ENCODE measurements at places on chromosomes 12 and 14. TPM values are rescaled to one million over a fixed set of nuclear protein-coding genes. Genes with fewer than 3 reads are reported as not detected.
A peak's percentile ranks its signal among the peaks of the same experiment; 100 is the strongest.

- no peak overlapping the region for H3K27ac ChIP-seq
- no peak overlapping the region for H3K4me3 ChIP-seq
- peaks cover 7% of the 10 kb centered on the region for H3K27me3 ChIP-seq
- DNase-seq = no peak
- H3K36me3 ChIP-seq = no peaks in the 10 kb centered on the region
These were observed 735 bp downstream of the ASPG start for GRCh38 chr14:104086210-104086660.

GRCh38 chr12:107775093-107775721 lies 703 bp downstream of the ASCL4 start:
- H3K36me3 ChIP-seq = no peaks in the 10 kb centered on the region
- H3K27ac ChIP-seq = no peak overlapping the region
- H3K4me1 ChIP-seq = peaks cover 22% of the 10 kb centered on the region
- peaks cover 74% of the 10 kb centered on the region for H3K27me3 ChIP-seq
- no peak for DNase-seq
- H3K4me3 ChIP-seq = no peak overlapping the region

- H3K4me3 ChIP-seq = no peak overlapping the region
- DNase-seq = no peak
- peaks cover 32% of the 10 kb centered on the region for H3K36me3 ChIP-seq
- peak overlapping the region; percentile 63 for H3K27ac ChIP-seq
- no peaks in the 10 kb centered on the region for H3K27me3 ChIP-seq
- H3K4me1 ChIP-seq = peaks cover 96% of the 10 kb centered on the region
These were observed 34.7 kb upstream of the PNMA1 start for GRCh38 chr14:73748858-73749357.

GRCh38 chr14:92103363-92103989 lies 2.9 kb downstream of the ATXN3 start:
- no peaks in the 10 kb centered on the region for H3K27me3 ChIP-seq
- DNase-seq = no peak
- H3K4me1 ChIP-seq = peaks cover 46% of the 10 kb centered on the region

GRCh38 chr12:123478762-123479161 lies 20.8 kb downstream of the SNRNP35 start:
- H3K27ac ChIP-seq = no peak overlapping the region
- H3K4me3 ChIP-seq = no peak overlapping the region
- H3K27me3 ChIP-seq = no peaks in the 10 kb centered on the region
- peaks cover 3% of the 10 kb centered on the region for H3K36me3 ChIP-seq
- no peak for DNase-seq

GRCh38 chr14:23601845-23602180 lies 23.2 kb upstream of the JPH4 start:
- no peaks in the 10 kb centered on the region for H3K27me3 ChIP-seq
- H3K36me3 ChIP-seq = no peaks in the 10 kb centered on the region
- peaks cover 9% of the 10 kb centered on the region for H3K4me1 ChIP-seq
- no peak for DNase-seq

GRCh38 chr12:8096281-8096915 lies 14.3 kb downstream of the NECAP1 start:
- no peak overlapping the region for H3K4me3 ChIP-seq
- peaks cover 8% of the 10 kb centered on the region for H3K4me1 ChIP-seq
- H3K27ac ChIP-seq = peak overlapping the region; percentile 5
- no peaks in the 10 kb centered on the region for H3K27me3 ChIP-seq
- no peak for DNase-seq

- H3K27me3 ChIP-seq = no peaks in the 10 kb centered on the region
- no peak overlapping the region for H3K27ac ChIP-seq
- no peaks in the 10 kb centered on the region for H3K4me1 ChIP-seq
- no peak for DNase-seq
- H3K36me3 ChIP-seq = no peaks in the 10 kb centered on the region
These were observed 139.8 kb downstream of the TSPAN9 start for GRCh38 chr12:3216726-3217682.

GRCh38 chr14:34119107-34119858 lies 168.4 kb upstream of the EGLN3 start:
- no peaks in the 10 kb centered on the region for H3K36me3 ChIP-seq
- H3K4me1 ChIP-seq = peaks cover 2% of the 10 kb centered on the region
- peaks cover 46% of the 10 kb centered on the region for H3K27me3 ChIP-seq
- DNase-seq = no peak
- no peak overlapping the region for H3K27ac ChIP-seq
- no peak overlapping the region for H3K4me3 ChIP-seq

- H3K27ac ChIP-seq = peak overlapping the region; percentile 71
- H3K4me3 ChIP-seq = peak overlapping the region; percentile 92
- H3K36me3 ChIP-seq = peaks cover 5% of the 10 kb centered on the region
- peak; percentile 18 for DNase-seq
- peaks cover 6% of the 10 kb centered on the region for H3K27me3 ChIP-seq
These were observed 991 bp upstream of the RCOR1 start for GRCh38 chr14:102591372-102591943.

DNA sequence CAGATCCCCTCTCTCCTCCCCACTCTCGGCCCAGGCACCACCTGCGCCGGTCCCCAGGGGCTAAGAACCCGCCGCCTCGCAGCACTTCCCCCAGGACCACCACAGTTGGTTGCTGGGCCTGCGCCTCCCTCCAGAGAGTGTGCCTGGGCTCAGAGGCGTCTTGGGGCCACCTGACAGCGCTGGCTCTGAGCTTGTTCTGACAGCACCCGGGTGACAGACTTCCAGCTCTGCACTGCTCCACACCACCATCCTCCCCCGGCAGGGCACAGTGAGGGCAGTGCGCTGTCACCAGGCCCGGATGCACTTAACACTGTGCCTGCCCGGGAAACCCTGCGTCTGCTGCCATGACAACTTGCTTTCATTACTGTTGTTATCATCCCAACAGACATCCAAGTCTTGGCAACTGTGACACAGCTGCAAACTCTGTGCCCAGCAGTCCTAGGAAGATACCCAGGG lies 6.6 kb downstream of the BRF1 start:
- H3K27ac ChIP-seq = peak overlapping the region; percentile 88
- peak; percentile 91 for DNase-seq
- H3K36me3 ChIP-seq = peaks cover 8% of the 10 kb centered on the region
- peak overlapping the region; percentile 66 for H3K4me3 ChIP-seq
- no peaks in the 10 kb centered on the region for H3K27me3 ChIP-seq
- peaks cover 62% of the 10 kb centered on the region for H3K4me1 ChIP-seq

Gene PAPLN
- total RNA-seq = 0.30 TPM

Gene RPGRIP1
- total RNA-seq = not detected
